DND-41 (cell line): ENCODE measurements at places on chromosomes 12 and 14.
A peak's percentile ranks its signal among the peaks of the same experiment; 100 is the strongest.

DNA sequence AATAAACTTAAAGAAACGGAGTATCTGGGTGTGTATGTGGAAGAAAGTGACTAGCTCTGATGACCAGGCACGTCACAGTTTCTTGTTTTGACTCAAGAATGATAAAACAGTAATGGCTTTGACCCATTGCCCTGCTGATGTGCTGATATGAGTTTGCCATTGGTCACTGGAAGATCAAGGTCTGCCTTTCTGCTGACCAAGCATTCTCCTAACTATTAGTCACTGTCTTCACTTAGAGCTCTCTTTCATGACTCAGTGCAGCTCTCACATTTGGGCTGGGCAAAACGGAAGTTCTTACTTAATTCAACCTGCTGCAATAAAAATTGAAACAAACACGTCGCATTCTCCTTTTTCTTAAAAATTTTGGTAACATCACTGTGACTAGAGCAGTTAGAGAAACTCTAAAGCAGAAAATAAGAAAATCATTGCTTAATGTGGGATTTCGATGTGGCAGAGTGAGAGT lies 366.7 kb downstream of the BTG1 start:
- DNase-seq = no peak

DNA sequence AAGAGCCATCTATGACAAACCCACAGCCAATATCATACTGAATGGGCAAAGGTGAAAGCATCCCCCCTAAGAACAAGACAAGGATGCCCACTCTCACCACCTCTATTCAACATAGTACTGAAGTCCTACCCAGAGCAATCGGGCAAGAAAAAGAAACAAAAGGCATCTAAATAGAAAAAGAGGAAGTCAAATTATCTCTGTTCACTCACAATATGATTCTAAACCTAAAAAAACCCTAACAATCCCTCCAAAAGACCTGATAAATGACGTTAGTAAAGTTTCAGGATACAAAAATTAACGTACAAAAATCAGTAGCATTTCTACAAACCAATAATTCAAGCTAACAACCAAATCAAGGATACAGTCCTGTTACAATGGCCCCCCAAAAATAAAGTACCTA lies 26.9 kb downstream of the MDM1 start:
- DNase-seq = no peak

GRCh38 chr14:23347406-23348296 lies 5.0 kb downstream of the SLC22A17 start:
- DNase-seq = no peak

DNA sequence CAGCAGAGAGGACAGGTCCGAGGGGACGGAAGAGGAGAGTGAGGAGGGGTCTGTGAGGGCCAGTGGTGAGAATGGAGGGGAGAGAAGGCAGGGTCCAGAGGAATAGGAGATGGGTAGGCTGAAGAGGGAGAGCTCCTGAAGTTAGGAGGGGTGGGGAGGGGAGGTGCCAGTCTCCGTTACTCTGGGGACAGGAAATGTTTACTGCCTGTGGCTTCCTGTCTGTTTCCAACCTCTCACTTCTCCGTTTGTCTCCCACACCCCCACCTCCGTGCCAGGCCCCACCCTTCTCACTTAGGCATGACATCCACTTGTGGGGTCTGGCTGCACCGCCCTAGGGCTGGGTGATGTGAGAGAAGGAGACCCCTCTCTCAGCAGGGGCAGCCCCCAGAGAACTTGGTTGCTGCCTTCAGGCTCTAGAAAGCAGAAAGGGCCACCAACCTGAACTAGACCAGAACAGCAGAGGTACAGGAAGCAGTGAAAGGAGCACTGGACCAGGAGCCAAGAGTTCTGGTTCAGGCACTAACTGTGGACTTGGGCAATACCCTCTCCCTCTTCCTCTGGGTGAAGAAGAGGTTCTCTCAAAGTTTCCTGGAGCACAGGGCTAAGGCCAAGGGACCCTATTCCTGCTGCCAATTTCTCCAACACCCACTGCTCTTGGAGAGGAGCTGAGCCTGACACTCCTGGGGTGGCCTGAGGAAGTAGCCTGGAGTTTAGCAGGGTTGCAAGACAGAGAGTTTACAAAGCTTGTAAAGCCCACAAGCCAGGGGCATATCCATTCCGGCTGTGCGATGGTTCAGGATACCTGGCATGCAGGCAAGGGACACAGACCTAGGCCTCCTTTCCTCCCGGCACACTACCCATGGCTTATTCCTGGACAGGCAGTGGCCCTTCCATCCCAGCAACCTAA lies 5.5 kb downstream of the ITGA5 start:
- peak; percentile 94 for DNase-seq

DNA sequence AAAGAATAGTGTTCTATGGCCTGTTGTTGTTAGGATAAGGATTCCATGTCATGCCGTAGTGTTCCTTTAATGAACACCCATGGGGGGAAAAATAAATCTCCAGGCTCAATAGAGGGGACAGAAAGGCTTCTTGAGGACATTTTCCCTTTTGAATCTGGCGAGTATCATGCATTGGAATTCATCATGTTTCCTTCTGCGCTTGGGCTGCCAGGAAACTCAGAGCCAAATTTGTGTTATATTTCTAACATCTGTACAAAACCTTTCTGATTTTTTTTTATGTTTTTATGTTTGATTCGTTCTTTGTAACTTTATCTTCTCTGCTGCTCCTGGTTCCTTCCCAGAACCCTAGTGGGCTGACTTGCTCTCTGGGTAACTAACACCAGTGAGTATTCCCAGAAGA lies 1163.3 kb downstream of the VRK1 start:
- DNase-seq = no peak

- DNase-seq = no peak
These were observed 3.5 kb upstream of the KSR2 start for GRCh38 chr12:117972301-117972700.

DNA sequence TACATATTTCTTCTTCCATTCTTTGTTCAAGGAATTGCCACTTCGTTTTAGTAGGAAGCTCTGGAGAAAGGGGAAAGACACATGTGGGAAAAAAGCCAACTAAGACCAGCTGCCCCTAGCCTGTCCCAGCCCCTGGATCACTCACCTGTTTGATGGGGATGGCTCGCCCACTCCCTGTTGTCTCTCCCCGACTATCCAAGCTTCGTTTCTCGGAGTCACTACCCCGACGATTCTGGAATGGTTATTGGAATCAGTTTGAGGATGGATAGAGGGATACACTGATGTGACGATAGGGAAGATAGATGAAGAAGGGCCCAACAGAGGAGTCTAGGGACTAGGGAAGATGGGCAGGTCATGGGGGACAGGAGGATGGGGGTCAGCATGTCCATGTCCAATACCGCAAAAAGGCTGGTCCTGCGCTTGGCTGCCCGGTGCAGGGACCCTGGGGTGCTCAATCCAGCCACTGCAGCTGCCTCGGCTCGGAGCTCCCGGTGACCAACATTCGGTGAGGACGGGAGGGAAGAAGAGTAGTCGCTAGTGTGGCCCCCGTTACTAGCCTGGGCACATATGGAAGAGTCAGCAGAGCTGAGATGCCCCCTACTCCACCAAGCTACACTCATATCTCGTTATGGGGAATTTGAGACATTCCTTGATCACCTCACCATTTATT lies 7.0 kb downstream of the AGAP2 start:
- no peak for DNase-seq

- DNase-seq = no peak
These were observed 16.2 kb downstream of the SLC7A8 start for GRCh38 chr14:23167116-23167847.

DNA sequence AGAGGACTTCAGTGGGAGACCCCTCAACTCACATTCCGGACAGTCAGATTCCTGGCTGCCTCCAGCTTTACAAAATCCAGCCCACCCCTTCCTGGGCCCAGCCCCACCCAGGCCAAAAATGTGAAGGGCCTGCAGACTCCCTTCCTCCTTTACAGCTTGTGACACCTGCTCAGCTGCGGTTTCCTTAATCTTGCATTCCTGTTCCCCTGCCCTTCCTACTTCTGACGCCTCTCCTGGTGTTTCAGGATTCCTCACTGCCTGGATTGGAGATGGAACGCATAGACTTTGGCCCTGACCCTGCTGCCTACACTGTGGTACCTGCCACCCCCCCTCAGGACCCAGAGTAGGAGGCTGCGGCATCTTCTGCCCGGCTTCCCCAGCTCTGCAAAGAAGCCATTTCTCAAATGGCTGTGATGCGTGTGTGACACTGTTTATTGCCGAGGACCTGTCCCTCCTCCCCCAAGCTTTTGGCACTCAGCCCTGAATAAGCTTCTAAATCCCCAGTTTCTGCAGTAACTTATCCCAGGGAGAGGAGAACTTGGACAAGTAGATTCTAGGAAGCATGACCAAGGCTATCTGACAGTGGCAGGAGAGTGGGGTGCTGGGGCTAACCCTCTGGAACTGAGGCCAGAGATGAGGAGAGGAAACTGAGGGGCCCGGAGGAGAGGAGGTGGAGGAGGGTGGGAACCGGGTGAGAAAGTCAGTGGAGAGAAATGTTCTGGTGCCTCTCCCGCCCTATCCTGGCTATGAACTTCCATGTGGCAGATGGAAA lies 24.9 kb upstream of the BCDIN3D start:
- no peak for DNase-seq

DNA sequence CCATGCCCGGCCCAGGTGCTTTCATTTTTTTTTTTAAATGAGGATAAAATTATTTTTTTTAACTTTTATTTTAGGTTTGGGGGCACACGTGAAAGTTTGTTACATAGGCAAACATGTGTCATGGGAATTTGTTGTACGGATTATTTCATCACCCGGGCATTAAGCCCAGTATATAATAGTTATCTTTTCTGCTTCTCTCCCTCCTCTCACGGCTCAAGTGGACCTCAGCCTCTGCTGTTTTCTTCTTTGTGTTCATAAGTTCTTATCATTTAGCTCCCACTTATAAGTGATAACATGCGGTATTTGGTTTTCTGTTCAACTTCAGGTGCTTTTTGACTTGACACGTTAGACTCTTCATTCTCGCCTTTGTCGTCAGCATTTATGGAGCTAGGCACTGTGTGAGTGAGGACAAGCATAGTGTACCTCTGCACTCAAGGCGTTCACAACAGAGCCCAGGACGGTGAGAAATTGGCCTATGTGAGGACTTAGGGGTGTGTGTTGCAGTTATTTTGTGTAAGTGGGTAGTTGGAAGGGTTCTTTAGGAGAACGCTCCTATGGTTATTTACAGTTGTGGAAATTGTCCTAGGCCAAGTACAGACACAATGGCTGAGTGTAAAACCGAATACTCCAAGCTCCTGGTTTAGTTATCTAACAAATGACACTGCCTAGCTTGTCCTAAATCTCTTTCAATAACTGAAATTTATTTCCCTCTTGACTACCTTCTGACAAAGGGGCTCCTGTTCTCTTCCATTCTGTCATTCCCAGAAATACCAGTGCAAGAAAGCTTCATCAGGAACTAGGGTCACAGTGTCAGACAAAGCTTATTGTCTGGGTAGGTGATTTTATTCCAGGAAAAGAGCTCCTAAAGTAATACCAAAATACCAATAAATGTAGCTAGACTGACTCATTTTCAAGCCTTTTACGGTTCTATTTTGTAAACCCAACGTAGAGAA lies 200.5 kb upstream of the PRICKLE1 start:
- no peak for DNase-seq

DNA sequence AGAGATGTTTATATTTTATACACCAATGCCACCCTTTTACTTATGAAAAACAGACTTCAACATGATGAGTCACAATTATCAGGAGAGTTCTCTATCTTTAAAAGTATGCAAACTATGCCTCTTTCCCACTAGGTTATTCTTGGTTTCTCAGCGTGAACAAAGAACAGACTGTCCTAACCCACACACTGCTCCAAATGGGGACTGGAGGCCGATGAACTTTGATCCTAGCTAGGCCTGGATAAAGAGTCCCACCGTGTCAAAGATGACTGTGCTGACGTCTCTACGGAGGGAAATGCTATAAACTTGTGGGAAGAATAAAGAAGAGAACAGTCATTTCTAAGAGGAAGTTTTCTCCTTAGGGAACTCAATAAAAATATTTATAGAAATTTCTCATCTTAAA lies 160.1 kb downstream of the EPS8 start:
- DNase-seq = no peak

DNA sequence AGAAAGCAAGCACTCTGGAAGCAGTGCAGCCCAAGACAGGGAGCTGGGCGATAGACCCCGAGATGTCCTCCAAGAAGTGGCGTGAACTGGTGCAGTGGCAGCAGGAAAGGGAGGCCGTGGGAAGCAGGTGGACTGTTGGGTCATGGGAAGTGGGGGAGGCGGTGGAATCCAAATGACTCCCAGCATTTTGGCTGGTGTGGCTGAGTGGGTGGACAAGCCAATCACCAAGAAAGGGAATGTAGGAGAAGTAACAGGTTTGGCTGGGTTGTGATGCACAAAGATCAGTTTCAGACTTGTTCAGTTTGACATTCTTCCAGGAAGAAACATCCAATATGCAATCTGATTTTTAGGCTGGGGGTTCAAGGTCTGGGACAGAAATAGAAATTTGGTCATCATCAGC lies 46.0 kb upstream of the KTN1 start:
- no peak for DNase-seq

DNA sequence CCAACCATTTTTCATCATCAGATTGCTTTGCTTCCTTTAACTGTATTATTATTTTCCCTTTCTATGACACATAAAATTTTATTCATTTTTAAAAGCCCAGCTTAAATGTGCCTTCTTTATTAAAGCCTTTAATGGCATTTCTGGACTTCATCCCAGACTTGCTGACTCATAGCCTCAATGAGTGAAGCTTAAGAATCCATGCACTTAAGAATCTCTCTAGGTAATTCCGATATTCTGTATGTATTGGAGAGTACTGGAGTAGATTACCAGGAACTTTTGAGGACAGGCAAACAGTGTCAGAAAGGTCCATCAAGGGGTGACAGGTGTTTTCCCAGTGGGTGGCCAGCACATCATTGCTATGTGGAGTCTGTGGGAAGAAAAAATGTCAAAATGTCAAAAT lies 107.9 kb downstream of the PTPRQ start:
- no peak for DNase-seq
